Caudate nucleus (tissue), 63 donors: ENCODE measurements at places on chromosomes 3 and 15.

- DNase-seq, result no peak
These were observed 246.9 kb upstream of the LRIG1 start for GRCh38 chr3:66747696-66748095.

DNA sequence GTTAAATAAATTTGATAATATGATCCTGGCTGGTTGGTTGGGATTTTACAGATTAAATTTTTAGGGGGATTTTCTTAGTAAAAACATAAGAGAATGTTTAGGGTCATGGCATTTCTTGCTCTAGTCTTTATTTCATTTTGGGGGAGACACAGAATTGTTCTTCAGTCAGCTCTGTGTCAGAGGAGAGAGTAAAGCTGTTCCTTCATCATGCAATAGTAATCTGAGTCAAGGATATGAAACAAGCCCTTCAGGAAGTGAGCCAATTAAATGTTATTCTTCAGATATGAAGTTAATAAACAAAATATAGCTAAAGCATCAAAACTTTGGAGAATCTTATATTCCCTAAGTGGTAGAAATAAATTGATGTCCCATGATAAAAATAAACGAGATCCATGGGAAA lies 22.9 kb upstream of the SLC4A7 start:
- DNase-seq, result no peak

DNA sequence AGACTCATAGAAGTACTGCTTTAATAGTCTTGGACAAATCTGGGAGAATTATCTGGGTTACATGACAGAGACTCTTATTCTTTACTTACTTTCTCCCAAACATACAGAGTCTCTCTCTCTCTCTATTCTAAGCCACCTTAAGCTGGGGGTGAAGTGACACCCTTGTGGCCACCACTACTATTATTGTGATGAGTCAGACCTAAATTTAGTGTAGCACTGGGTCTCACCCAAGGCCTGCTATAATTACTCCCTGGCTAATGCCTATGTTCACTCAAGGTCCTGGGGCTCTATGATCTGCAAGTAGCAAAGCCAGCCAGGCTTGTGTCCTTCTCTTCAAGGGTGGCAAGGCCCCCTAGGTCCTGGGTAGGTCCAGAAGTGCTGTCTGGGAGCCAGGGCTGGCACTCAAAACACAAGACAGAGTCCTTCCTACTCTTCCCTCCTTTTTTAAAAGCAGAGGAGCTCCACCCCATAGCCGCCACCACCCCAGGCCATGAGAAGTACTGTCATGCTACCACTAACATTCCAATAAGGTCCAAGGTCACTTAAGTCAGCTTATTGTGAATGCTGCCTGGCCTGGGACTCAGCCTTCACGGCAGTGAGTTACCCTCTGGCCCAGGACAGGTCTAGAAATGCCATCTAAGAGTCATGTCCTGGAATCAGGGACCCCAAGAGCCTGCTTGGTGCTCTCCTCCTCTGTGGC lies 183.6 kb downstream of the POLQ start:
- no peak for DNase-seq

GRCh38 chr15:58931987-58932588 lies 1.4 kb downstream of the SLTM start:
- no peak for DNase-seq

- DNase-seq, result no peak
These were observed 29.0 kb downstream of the ABHD6 start for GRCh38 chr3:58266577-58266976.

- no peak for DNase-seq
These were observed 26.1 kb downstream of the KY start for GRCh38 chr3:134624537-134625287.
